ENCODE measurements at places on chromosomes 1 and 21.

DNA sequence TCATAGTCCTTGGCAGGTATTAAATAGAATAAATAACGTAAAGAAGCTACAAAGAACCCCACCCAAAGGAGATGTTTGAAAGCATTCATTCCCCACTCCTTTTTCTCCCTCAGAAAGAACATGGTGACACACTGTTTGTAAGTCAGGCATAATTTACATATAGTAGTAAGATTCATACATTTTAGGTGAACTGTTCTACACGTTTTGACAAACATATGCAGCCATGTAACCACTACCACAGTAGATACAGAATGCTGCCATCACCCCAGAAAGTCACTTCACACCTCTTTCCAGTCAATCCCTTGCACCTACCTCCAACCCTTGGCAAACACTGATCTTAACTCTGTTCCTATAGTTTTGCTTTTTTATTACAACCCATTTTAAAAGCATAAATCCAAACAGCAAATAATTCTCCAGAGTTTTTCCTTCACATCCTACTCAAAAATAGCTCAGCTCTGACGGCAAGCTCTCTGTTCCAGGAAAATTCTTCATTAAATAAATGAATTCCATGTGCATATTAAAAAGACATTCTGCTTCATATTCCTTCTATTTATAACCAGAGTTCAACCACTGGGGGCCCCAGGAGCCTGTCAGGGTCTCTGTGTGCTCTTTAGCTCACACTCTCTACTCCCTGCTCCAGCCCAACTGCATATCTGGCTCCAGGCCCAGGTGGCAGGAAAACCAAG lies 258.8 kb downstream of the PLPP3 start:
- DNase-seq, result no peak

DNA sequence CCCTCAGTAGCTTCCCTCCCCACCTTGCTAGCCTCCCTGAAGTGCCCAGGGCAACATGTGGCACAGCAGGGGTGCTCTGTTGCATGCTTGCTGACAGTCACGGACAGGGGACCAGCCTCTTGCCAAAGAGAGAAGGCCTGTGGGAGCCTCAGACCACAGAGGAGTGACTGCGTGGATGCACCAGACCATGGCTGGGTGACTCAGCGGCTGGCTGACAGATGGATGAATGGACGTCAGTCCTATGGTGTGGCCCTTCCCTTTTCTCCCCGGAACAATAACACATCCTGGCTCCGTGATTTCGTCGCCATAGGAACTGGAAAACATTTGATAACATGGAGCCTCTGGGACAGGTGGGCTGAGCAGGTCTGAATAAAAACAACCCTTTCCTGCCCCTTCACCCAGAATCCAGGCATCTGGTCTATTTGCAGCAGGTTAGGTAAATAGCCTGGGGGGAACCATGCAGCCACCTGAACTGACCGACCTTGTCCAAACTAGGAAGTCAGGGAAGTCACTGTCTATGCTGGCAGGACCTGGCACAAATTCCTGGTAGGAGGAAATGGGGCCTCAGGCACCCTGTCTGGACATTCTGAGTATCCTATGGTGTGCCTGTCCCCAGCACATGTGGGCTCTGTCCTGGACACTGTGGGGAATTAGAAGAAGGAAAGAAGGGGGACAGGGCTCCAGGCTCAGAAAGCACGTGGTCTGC lies 53.3 kb downstream of the NENF start:
- DNase-seq, result no peak

DNA sequence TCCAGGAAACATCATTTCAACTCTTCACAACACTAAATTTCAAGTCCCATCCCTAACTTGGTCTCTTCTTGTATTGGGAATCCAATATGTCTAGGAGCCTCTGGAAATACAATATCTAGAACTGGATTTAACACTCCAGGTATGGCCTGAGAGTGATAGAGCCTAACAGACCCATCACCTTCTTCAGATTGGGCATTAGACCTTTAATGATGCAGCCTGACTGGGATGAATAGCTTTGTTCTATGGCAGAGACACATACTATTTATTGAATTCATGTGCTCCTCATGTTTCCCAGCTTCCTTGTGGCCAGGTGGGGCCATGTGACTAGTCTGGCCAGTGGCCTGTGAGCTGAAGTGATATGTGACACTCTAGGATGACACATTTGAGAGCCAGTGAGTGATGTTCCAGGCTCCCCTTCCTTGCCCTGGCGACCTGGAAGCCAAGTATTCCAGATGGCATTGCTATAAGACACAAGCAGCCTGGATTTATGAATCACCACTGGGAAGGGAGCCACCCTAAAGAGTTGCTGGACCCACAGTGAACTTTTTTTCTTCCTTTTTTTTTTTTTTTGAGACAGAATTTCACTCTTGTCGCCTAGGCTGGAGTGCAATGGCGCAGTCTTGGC lies 31.0 kb upstream of the POU3F1 start:
- DNase-seq, result no peak

- no peak for DNase-seq
Observed at GRCh38 chr1:2101946-2102345, 51.7 kb downstream of the PRKCZ start.

DNA sequence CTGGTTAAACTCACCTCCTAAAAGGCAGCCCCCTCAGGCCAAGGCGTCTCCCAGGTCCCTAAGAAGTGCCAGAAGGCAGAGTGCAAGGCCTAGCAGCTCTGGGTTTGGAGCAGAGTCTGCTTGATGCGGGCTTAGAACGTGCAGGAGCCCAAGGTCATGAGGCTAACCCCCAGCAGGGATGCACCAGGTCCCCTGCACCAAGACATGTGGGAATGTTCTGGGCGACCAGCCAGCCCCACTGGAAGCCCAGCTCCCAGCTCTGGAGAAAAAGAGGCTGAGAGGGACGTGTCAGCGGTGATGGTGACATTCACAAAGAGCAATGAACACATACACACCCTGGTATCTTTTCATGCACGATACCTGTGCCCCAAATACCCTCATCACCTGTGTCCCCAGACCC lies 5.1 kb downstream of the LRRN2 start:
- no peak for DNase-seq
